Activated CD8-positive, alpha-beta memory T cell treated with anti-CD3 and anti-CD28 coated beads for 24 hours (primary cell): ENCODE measurements at places on chromosomes 6 and 20.

DNA sequence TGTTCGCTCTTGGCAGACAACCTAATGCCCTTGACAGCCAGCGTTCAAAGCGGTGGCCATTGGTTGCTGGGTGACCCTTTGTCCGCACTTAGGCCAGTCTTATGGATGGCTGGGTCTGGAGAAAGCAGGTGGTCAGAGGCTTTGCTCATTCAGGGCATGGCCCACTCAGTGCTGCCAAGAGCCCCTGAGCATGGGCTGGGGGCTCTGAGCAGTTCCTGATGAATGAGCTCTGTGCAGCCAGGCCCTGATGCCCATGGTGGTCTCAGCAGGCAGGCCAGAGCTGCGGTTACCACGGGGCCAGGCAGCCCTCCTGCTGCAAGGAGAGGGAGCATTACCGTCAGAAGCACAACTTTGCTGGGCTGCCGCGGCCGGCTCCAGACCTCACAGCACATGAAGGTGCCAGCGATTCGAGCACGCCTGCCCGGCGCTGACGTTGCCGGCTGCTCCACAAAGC, 36.3 kb downstream of the CDH4 start:
- DNase-seq: no peak

- DNase-seq: no peak
Measured at GRCh38 chr20:47789081-47789763, 3.9 kb upstream of the SULF2 start.

DNA sequence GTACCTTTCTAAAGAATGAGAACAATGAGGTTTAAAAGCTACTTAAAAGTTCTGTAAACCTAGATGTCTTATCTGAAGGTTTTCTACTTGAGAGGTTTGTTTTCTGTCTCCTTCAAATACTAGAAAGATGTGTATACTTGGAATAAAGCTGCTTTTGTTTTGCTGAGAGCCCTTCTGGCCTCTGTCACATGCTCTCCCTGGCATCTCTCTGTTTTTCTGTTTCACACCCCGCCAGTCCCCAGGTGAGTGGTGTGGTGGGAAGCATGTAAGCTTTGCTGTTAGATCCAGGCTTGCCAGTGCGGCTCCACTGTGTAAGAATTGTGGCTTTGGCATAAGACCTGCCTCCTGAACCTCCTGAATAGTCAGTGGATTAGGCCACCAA, 56.8 kb downstream of the SNX9 start:
- no peak for DNase-seq

GRCh38 chr6:138774370-138774769, 801 bp downstream of the CCDC28A start:
- no peak for DNase-seq

GRCh38 chr6:45483501-45483900, 105.8 kb upstream of the SUPT3H start:
- no peak for DNase-seq
